DND-41 (cell line): ENCODE measurements at places on chromosomes 4 and X.

- no peak for DNase-seq
Observed at GRCh38 chr4:145819101-145819852, 119.3 kb downstream of the ZNF827 start.

DNA sequence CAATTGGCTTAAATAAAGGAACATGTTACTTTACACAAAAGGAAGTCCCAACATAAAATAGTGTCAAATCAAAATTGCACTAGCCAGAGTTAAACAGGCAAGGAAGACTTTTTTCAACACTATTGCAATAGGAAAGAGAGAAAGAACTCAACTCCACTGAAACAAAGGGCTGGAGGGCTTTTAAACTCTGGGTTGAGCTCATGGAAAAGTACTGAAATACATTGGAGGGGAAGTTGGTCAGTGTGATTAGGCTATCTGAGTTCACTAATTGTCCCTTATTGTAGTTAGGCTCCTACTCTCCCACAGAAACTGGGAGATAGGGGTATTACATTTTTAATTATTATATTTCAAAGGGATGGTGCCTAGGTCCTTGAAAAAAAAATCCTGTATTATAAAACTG, 491.2 kb upstream of the LCORL start:
- DNase-seq, result no peak

- DNase-seq, result no peak
Observed at GRCh38 chr4:81528200-81528599, 56.5 kb upstream of the RASGEF1B start.

- no peak for DNase-seq
Observed at GRCh38 chrX:154321594-154321993, 26.0 kb downstream of the TKTL1 start.

- DNase-seq, result no peak
Observed at GRCh38 chr4:86816501-86817273, 32.5 kb downstream of the SLC10A6 start.
